ENCODE measurements at places on chromosomes 2 and 18. TPM values are rescaled to one million over a fixed set of nuclear protein-coding genes. Genes with fewer than 3 reads are reported as not detected.
A peak's percentile ranks its signal among the peaks of the same experiment; 100 is the strongest.

- peak; percentile 62 for DNase-seq
Observed at GRCh38 chr2:199739413-199740110, 111.4 kb downstream of the FTCDNL1 start.

Gene TPRKB
- 92.3 TPM for total RNA-seq

DNA sequence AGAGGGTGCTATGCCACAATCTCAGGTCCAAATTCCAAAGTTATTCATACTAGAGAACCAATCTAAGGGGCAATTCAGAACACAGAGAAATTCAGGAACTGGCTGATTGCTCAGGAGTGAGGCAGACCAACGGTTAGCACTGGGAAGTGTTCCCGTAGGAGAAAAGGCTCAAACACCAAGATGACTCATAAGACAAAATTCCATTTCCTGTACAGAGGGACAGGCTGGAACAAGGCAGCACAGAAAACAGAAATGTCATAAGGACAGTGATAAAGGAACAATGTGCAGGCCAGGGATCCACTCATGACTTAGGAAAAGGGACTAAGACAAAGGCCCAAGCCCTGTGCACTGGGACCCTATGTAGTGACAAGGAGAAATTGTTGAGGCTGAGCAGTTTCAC lies 54.2 kb downstream of the PDE1A start:
- DNase-seq, result peak; percentile 72

DNA sequence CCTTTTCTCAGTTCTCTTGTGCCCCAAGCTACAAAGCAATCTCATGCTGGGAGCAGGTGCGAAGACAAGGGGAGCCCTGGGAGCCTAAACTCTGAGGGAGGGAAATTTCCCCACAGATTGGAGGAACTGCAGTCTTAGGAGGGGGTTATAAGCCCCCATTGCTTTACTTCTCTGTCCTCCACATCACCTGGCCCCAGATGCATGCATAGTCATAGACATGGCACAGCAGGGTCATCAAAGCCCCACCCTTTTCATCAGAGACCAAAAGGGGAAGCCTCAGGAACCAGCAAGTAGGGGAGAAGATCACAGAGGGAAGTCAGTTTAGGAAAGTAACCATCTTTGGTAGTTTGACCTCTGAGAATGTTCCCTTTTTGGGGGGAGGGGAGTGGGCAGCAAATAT lies 33.7 kb downstream of the LANCL1 start:
- no peak for DNase-seq

GRCh38 chr2:34734042-34734441 lies 1134.9 kb upstream of the FAM98A start:
- no peak for DNase-seq

DNA sequence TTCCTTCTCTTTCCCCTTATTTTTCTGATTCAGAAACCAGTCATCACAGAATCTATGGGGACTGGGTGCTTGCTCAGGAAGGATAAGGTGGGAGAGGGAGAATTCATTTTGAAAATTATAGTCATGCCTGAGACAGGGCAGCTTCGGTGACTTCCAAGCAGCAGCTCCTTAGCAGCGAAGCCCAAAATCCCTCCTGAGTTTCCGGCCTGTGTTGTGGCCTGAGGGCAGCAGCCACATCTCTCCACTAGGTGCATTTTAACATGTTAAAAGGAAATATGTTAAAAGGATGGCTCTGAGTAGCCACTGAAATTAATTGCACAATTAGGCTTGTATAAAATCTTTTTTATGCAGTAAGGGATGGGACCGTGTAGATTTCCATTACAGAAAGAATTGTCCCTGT lies 207.0 kb upstream of the RAB12 start:
- DNase-seq, result no peak

Gene ATAD2B
- total RNA-seq, result 16.7 TPM

- DNase-seq, result peak; percentile 5
Observed at GRCh38 chr2:56077359-56077915, 106.4 kb upstream of the CCDC85A start.

GRCh38 chr2:113068706-113069485 lies 1.1 kb downstream of the IL1F10 start:
- no peak for DNase-seq

Measured in NCI-H460 (cell line).